ENCODE measurements at places on chromosomes 13 and 19.

DNA sequence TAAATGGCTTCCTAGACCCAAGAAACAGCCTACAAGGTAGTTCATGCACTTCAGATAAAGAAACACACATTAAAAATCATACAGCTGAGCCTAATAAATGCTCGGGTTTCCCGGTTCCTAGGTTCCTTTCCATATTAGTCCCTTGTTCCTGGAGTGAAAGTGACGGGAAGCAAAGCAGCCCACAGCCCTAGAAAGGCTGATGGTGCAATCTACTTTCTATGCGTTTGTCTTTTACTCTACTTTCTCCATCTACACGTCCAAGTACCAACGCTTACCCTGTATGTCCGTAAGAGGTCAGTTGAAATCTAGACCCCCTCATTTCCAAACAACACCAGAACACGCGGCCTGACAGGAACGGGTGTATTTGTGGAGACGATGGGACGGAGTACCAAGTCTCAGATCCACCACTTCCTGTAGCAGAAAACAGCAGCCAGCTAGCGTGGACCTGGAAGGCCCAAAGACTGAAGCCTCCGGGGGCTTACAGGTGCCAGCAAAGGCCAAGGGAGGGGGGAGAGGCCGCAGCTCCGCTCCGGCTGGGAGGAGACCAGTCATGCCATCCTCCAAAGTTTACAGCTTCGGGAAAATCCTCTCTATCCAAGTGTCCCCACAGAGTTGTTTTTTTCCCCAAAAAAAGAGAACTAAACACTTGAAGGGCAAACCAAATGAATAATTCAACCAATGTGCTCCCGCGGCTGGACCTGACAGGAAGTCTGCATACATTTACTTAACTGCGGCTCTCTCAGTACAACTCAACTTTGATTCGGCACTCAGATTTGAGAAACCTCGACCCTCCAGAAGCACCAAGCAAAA, 34.1 kb downstream of the STK24 start:
- no peak for DNase-seq

DNA sequence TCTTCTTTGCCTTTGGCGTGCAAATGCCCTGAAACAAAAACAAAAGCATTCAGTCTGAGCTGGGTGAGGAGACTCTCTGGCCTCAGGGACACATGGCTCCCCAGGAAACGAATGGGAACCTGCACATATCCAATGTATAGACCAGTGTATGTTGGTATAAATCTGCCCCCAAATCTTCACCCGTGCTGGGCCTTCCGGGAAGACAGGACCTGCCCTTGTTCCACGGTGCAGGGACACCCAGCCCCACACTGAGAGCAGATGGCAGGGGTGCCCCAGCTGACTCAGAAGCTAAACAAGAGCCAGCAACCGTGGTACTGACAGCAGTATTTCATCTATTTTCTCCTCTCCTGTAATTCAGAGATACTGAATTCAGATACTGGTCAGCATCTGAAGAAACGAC, 42.4 kb downstream of the CARS2 start:
- no peak for DNase-seq

GRCh38 chr19:2246801-2247361, 2.2 kb upstream of the AMH start:
- DNase-seq: no peak

DNA sequence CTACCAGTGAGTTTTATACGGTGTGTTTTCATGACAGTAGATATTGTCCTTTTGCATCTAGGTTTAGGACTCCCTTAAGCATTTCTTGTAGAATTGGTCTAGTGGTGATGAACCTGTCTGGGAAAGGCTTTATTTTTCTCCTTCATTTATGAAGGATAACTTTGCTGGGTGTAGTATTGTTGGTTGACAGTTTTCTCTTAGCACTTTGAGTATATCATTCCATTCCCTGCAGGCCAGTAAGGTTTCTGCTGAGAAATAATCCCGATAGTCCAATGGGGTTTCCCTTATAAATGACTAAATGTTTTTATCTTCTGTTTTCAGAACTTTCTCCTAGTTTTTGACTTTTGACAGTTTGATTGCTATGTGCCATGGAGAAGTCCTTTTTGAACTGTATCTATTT, 57.2 kb downstream of the DNAJC3 start:
- no peak for DNase-seq

DNA sequence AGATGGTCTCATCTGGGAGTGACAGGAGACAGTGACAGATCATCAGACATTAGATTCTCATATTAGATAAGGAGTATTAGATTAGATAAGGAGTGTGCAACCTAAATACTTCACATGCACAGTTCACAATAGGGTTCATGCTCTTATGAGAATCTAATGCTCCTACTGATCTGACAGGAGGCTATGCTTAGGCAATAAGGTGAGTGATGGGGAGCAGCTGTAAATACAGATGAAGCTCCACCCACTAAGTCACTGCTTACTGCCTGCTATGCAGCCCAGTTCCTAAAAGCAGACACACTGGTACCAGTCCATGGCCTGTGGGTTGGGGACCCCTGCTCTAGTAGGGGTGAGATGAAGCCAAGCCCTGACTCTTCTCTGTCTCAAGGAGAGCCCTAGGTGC, 10.0 kb upstream of the IGFL3 start:
- no peak for DNase-seq

- peak; percentile 46 for DNase-seq
Observed at GRCh38 chr13:97221989-97222700, at the start of gene MBNL2. Gene MBNL2 (plus strand): TSS chr13:97222333. CDS start chr13:97276236, 53,903 bp downstream.

DNA sequence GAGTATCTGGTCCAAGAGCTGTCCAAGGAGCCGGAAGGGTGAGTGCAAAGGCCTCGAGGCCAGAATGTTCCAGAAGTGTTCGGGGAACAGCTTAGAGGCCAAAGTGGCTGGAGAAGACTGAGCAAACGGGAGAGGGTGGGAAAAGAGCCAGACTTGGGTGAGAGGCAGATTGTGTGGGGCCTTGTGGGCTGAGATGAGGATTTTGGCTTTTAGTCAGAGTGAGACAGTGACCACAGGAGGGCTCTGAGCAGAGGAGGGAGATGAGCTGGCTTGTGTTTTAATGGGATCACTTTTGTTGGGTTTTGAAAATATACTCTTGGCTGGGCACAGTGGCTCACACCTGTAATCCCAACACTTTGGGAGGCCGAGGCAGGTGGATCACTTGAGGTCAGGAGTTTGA, 5.6 kb downstream of the NANOS2 start:
- no peak for DNase-seq

- DNase-seq: no peak
Observed at GRCh38 chr13:75782985-75783384, 146.9 kb downstream of the LMO7 start.

- DNase-seq: peak; percentile 50
Observed at GRCh38 chr19:42178791-42179674, 38.4 kb downstream of the DEDD2 start.

DNA sequence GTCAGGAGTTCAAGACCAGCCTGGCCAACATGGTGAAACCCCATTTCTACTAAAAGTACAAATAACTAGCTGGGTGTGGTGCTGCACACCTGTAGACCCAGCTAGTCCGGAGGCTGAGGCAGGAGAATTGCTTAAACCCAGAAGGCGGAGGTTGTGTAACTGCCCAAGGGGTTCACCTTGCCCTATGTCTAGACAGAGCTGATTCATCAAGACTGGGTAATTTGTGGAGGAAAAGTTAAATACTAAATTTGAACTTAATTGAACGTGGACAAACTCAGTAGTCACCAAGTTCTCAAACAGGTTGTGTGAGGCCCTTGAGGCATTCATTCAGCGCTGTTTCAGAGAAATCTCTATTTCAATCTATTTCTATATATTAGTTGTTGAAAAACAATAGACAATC, 13.7 kb upstream of the ZNF486 start:
- DNase-seq: no peak

- no peak for DNase-seq
Observed at GRCh38 chr13:24124789-24125476, 35.6 kb upstream of the SPATA13 start.

DNA sequence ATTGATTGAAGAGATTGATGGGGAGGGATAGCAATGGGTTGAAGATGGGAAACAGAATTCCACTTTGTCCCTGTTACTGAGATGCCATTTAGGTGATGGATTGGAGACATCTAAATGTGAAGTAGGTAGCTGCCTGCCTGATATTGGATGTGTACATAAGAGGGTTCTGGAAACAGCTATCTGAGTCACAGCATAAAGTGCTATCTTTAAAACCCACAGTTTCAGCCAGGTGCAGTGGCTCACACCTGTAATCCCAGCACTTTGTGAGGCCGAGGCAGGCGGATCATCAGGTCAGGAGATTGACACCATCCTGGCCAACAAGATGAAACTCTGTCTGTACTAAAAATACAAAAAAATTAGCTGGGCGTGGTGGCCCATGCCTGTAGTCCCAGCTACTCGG, 72.6 kb downstream of the DNAJC3 start:
- DNase-seq: no peak

GRCh38 chr13:50353651-50354415, 338.6 kb downstream of the KCNRG start:
- DNase-seq: no peak

Data from NCI-H1436 treated with DMSO at 0.1 percent for 48 hours (cell line).